ENCODE measurements at places on chromosomes 6 and 20.
A peak's percentile ranks its signal among the peaks of the same experiment; 100 is the strongest.

GRCh38 chr6:154166140-154166539 is 127.1 kb downstream of the OPRM1 start:
- DNase-seq = no peak

DNA sequence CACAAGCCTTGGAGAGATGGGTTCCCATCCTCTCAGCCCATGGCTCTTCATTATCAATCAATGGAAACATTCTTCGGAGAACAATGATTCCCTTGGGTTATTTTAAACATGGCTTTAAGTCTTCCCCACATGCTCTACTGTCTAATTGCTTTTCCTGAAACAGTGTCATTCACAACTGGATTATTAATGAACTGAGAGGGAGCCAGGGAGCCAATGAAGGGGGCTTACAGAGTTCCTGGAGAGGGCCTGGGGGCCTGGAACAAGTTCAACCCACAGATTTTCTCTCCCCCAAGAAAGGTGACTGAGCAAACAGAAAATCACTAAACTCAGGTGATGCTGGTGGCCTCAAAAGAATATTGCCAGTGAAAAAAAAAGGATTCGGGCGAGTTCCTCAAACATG is 1.3 kb upstream of the PPP1R16B start:
- no peak for DNase-seq

GRCh38 chr20:17849901-17850683 is 118.5 kb downstream of the SNX5 start:
- no peak for DNase-seq

- no peak for DNase-seq
Measured at GRCh38 chr6:119032428-119032827, 46.0 kb downstream of the FAM184A start.

DNA sequence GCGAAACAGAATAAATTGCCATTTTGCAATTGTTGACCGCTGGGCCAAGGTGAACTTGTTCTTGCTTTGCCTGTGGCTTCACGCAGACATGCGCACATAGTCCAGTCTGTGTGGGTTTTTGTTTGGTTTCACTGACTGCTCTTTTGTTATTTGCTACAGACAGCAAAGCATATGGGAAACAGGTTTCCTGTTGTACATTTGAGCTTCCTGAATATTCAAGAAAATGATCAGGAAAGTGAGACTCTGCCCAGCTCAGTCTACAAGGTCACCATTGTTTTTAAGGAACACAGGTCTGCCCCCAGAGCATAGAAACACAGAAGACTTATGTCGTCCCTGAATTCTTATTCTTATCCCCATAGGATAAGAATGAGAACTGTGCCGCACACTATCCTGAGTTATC is 55.6 kb downstream of the SASH1 start:
- DNase-seq = no peak

GRCh38 chr20:56786503-56786902 is 157.4 kb downstream of the TFAP2C start:
- DNase-seq = no peak

GRCh38 chr6:162256361-162256760 is 471.2 kb downstream of the PRKN start:
- no peak for DNase-seq

GRCh38 chr20:1437235-1437904 is 29.3 kb downstream of the NSFL1C start:
- DNase-seq = peak; percentile 81

DNA sequence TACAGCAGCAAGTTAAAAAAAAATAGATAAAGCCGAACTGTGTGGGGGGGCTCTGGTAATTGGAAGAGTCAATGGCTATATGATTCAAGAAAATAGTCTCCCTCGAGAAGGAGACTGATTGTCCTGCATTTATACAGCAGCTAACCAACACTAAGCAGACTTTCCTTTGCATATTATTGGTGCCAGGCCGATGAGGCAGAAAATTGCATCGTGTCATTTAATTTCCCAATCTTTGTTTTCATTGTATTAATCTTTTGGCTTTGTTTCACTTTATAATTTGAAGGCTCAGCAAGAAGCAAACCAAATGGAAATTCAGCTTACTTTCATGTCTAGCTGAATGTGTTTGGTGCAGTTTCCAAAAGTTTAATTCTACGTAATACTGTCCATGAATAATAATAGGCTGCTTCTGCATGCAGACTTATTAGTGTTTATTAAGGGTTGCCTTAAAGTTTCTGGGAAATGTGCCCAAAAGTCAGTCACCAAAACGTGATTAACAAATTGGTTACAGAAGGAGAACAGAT is 258.5 kb downstream of the HACE1 start:
- DNase-seq = no peak

DNA sequence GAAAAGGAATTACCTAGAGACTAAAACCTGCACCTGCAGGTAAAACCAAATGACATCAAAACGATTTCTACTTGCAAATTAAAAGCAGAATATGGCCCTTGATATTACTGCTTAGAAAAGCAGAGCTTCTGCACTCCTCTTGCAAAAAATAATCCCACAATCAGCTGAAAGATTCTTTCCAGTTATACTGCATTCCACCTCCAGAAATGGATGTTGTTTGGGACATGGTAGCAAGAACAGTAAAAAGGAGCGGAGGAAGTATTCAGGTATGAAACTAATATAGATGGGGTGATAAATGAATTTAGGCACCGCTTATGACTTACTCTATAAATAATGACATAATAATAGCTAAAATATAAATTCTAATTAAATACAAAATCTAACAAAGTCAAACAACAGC is 14.9 kb downstream of the ATXN1 start:
- no peak for DNase-seq

DNA sequence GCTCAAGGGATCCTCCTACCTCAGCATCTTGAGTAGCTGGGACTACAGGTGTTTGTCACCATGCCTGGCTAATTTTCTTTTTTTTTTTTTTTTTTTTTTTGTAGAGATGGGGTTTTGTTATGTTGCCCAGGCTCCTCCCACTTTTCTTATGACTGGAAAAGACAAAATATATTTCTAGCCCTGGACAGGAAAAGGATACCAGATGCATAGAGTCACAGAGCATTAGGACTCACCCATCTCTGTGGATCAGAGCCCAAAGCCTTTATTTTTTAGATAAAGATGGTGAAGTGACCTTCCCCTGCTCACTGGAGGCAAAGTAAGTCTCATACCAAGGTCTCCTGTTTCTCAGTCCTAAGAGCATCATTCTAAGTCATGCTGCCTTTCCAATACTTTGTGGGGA is 3.4 kb downstream of the TRIM10 start:
- no peak for DNase-seq

- DNase-seq = no peak
Measured at GRCh38 chr6:42503894-42504293, 52.2 kb upstream of the TRERF1 start.

DNA sequence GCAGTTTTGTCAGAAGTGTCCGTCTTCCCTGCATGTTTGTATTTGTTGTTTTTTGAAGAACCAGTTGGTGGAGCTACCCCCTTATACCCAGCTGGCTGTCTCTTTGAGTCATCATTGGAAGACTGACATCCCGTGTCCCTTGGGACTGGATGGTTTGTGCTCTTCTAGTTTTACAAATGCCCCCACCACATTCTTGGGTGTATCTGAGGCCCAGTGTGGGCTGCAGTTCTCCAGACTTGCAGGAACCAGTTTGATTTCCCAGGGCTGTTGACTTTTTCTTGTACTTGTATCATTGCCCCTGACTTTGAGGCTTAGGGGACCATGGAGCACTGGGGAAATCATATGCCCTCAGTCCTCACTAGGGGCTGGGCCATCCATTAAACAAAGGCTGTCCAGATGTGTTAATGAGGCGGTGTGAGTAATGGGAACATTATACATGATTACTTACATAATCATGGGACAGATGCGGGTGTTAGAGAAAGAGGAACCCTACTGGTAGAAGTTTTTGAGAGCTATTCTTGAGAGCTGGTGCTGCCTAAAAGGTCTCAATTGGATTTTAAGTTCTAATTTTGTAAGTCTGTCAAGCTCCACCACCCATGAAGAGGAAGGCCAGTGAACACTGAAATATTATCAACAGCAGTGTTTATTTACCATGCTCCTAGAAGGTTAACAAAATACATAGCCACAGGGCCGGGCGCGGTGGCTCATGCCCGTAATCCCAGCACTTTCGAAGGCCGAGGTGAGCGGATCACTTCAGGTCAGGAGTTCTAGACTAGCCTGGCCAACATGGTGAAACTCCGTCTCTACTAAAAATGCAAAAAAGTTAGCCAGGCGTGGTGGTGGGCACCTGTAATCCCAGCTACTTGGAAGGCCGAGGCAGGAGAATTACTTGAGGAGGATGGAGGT is 8.5 kb downstream of the JARID2 start:
- DNase-seq = no peak

DNA sequence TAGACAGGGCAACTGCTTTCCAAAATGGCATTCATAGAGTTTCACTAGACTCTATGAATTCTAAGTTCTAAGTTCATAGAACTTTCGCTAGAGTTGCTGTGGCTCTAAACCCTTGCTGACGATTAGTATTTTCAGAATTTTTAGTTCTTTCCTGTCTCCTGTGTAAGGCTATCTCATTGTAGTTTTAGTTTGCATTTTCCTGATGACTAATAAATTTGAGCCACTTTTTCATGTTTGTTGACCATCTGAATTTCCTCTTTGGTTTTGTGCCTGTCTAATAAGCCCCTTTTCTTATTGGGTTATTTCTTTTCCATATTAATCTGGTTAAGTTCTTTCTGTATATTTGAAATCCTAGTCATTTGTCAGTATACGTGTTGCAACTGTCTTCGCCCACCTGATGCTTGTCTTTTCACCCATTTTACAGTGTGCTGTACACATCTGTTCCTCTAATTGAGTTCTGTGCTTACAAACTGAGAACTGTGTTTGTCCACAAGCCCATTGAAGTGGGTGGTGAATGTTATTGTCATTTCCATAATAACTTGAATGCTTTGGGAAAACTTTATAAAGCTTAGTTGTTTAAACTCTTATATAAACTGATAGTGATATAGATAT is 177.7 kb upstream of the CDYL start:
- DNase-seq = no peak

DNA sequence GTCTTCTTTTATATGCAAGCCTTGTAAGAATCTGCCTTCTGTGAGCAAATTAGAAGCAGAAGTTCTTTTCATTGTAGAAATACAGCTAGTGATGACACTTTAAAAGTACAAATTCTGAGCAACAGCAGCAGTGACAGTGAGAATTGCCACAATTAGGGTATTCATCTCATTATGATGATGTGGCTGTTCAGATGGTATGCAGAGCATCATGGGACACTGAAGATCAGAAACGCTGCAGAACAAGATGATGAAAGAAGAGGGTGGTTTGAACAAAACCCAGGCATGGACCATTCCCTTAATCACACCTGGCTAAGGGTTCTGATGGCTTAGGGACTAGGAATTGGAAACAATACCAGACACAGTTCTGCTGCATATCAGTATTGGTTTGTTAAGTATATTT is 312.7 kb upstream of the TBX18 start:
- DNase-seq = no peak

DNA sequence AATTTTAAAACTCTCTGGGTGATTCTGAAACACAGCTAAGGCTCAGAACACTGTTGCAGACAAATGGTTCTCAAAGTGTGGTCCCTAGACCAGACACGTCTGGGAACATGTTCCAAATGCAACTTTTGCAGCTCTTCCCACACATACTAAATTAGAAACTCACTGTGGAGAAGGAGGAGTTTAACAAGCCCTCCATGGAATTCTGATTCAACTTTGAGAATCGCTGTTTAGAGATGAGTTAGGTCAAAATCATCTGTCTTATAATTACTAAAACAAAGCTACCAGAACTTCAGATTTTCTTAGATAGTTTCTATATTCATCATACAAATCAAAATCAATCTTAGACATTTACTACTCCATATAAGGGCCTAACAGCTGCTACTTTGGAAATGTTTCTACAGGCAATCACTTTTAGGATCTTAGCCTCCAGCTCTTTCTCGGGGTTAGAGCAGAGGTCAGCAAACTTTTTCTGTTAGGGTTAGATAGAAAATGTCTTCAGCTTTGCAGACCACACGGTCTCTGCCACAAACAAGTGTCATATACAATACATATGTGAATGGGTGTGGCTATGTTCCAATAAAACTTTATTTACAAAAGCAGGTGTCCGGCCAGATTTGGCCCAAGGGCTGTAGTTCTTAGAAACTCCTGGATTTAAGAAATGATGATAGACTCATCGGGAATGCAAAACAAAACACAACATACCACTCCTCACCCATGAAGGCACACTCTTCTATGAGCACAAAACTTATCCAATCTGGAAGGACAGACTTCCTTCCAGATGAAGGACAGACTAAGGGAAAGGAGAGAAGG is 50.0 kb upstream of the ARHGAP18 start:
- DNase-seq = no peak

- DNase-seq = no peak
Measured at GRCh38 chr20:38523697-38524096, 51.1 kb downstream of the RALGAPB start.

DNA sequence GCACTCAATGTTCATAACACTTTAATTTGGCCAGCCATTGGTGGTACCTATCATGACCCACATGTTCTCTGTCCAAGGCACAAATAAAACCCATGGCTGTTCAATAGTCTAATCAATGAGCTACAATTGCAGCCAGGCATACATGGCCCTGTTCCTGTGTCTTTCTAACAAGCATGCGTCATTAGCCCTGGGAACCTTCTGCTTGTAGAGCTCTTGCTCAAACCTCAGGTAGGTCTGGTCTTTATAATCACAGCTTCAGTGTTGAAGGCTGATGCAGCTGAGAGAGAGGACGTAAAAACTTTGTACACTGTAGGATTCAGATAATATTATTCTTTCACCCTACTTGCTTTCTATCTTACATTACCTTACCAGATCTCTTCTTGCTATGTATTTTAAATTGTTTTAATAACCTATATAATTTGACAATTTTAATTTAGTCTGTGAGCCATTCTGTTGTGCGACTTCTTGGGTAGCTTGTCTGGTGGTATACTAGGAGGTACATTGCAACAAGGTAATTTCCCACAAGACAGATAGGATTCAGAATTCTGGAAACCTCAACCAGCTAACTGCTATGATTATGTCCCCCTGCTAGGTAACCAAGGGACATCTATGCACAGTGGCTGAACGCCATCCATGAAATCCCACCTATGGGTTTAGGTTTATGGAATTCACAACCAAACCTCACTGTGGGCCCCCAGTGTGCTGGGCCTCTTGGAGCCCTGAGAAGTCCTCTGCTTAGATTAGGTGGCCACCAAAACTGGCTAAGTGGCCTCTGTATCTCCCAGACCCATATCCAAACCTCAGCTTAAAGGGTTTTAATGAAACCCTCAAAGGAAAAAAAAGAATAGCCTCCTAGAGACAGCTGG is 55.4 kb upstream of the RIPOR2 start:
- no peak for DNase-seq

GRCh38 chr6:44715925-44716324 is 328.4 kb downstream of the CDC5L start:
- DNase-seq = no peak

GRCh38 chr20:1121429-1121828 is 3.0 kb downstream of the PSMF1 start:
- no peak for DNase-seq

Measured in CD4-positive, alpha-beta T cell treated with Interleukin-1 beta for 1 hour (primary cell).